CD8-positive, alpha-beta T cell (primary cell): ENCODE measurements at places on chromosomes 16 and 17.

DNA sequence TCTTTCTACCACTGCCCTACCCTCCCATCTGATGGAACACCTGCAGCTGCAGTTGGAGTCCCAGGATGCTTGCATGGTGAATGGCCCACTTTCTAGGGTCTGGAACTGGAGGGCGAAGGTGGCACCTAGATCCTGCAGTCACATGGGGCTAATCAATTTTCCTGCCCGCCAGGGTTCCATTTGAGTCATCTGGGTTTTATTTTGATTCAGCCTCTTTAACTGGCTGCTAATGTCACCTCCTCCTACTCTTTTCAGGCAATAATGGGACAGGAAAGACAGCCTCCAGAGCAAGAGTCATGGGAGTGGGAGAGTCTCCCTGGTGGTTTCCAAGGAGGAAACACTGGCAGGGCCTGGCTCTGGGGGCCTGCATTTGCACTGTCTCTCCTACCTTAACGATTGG is 3.8 kb upstream of the TBKBP1 start:
- no peak for DNase-seq

DNA sequence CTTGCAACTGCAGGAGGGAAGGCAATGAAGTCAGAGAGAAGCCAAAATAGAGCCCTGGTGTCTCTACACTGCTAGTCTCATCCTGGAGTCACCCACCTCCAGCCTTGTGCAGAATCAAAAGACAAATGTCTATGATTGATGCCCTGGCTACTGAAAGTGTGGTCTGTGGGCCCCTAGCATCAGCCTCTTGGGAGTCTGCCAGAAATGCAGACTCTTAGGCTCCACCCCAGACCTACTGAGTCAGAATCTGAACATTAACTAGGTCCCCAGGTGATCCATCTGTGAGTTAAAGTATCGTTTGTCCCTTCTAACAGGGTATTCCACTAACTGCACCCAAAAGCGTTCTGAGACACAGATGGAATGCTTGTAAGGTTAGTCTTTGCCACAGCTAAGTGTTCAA is 21.2 kb downstream of the EARS2 start:
- DNase-seq: no peak

DNA sequence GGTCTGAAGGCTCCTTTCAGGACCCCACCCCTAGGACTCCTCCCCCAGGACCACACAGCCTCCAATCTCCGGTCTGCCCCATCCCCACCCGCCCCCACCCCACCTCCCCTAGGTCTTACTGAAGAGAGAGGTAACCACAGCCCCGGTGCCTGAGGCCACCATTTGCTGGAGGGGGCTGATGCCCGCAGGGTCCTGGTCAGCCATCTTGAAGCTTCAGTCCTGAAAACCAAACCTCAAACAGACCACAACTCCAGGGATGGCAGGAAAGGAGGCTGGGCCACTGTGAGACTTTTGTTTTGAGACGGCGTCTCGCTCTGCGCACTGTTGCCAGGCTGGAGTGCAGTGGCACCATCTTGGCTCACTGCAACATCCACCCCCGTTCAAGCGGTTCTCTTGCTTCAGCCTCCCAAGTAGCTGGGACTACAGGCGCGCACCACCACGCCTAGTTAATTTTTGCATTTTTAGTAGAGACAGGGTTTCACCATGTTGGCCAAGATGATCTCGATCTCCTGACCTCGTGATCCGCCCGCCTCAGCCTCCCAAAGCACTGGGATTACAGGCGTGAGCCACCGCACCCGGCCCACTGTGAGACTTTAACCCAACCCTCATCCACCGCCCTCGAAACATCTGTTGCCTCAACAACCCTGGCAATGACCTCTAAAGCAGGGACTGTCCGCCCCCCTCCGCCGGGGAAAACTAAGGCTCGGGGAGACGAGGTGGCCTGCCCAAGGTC is 1.1 kb downstream of the SLC25A39 start:
- no peak for DNase-seq

GRCh38 chr16:66553223-66553622 is 847 bp downstream of the CKLF start:
- DNase-seq: no peak

DNA sequence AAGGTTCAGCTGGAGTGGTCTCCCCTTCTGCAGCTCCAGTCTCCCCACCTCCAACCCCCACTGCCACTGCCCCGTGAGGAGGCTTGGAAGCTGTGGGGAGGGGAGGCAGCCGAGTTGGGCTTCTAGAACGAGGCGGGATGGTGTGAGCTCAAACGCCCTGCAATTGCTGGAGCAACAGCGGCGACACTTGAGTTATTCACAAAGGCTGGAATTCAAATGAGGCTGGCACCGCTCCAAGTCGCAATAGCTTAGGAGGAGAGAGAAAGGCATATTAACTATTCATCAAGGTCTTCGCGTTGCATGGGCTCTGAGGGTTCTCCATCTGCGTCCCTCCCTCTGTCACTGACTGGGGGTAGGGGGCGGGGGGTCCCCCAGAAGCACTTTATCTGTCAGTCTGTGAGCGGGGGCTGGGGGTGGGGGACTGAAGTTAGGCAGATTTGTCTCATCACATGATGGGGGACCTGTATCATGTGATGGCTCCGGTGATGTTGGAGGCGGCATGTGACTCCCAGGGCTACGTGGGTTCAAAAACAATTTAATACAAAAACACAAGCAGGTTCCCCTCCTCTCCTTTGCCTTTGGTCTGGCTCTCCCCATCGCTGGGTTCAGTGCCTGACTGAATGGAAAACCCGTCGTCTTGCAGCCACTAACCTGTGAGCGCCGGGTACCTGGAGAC is 70.5 kb downstream of the RBBP6 start:
- no peak for DNase-seq

GRCh38 chr16:72957303-72958277 is 90.3 kb downstream of the ZFHX3 start:
- DNase-seq: no peak

DNA sequence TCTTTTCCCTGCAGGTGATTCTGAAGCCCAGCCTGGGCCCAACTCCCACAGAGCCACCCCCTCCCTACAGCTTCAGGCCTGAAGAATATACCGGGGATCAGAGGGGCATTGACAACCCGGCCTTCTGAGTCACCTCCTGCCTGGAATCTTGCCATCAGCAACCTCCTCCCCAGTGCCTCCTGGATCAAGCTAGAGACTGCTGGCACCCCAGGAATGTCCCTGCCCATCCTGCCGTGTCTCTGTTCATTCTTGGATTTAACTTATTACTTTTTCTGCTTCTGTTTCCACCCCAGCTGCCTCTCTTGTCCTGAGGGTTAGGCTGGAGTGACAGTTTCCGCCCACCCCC is 4.9 kb downstream of the TMEM92 start:
- DNase-seq: no peak

DNA sequence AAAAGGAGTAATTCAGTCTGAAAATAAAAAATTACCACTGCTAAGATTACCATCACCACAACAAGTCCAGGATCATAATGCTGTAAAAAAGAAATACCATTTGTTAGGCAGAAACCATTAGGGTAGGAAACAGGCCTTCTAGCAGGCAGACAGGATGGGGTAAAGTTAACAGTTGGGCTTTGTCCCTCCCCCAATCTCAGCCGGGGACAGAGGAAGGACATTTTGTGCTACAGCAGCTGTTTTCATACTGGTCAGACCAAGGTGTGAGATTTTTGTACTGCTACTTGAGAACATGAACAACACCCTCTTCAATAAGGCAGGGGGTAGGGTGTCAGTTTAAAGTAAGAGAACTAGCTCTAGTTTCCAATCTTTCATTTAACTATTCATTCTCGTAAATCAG is 49.2 kb upstream of the ITGA2B start:
- no peak for DNase-seq

DNA sequence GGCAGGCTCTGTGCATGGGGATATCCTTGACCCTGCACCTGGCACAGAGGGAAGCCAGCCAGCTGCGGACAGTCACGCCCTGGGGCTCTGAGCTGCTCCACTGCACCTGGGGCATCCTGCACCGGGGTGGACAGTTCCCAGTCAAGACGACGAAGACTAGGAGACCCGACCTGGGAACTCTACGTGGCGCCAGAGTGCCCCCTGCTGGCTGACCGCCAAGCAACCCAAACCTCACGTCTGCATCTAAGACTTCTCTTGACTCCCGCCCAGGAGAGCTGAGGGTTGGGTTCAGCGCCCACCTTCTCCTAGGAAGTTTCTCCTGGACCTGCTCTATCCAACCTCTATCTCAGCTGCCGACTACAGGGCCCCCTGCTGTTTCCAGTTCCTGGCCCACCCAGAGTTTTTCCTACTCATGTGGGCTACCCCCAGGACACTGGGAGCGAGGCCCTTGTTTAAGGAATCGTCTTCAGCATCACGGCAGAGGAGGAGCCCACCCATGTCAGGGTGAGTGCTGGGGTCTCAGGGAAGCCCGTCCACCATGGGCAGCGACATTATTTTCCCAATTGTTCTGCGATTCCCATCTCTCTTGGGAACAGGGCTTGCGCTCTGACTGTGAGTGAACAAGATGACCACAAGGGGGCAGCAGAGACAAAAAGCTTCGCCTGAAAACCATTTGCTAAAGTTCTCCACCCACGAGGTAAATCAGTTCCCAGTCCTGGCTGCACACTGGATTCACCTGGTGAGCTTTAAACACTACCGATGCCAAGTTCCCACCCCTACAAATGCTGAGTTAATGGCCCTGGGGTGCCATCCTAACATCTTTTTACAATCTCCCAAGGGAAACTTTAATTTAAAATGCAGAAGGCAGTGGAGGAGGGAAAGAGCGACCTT is 29.3 kb downstream of the TLE7 start:
- DNase-seq: peak; percentile 76

- DNase-seq: no peak
These were observed 245.2 kb downstream of the SEC14L1 start for GRCh38 chr17:77385750-77386501.

DNA sequence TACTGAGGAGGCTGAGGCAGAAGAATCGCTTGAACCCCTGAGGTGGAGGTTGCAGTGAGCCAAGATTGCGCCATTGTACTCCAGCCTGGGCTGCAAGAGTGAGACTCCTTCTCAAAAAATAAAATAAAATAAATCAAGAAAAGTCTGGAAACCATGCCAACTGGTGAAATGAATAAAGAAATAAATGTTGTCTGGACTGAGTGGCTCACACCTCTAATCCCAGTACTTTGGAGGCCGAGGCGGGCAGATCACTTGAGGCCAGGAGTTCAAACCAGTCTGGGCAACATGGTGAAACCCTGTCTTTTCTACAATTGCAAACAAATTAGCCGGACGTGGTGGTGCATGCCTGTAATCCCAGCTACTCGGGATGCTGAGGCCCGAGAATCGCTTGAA is 744 bp upstream of the LRRC37A3 start:
- DNase-seq: peak; percentile 25

GRCh38 chr17:11953924-11954323 is 43.4 kb downstream of the ZNF18 start:
- no peak for DNase-seq

GRCh38 chr16:12186774-12187335 is 210.3 kb downstream of the SNX29 start:
- no peak for DNase-seq

DNA sequence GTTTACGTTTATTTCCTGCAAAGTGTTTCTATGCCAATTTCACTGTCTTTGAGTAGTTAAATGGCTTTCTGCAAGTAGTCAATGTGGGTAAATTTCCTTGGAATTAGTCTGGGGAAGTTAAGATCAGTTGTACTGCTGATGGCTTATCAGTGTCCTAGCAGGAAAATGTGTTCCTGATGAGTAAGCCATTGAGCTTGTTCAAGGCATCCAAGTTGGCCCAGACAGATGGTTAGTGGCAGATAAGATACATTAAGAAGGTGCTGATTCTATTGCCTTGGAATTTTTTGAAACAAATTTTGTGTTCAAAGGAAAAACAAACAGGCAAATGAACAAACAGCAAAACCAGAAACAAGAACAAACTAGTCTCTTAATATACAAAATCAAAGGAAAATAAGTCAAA is 258.4 kb downstream of the MAP2K6 start:
- DNase-seq: no peak

DNA sequence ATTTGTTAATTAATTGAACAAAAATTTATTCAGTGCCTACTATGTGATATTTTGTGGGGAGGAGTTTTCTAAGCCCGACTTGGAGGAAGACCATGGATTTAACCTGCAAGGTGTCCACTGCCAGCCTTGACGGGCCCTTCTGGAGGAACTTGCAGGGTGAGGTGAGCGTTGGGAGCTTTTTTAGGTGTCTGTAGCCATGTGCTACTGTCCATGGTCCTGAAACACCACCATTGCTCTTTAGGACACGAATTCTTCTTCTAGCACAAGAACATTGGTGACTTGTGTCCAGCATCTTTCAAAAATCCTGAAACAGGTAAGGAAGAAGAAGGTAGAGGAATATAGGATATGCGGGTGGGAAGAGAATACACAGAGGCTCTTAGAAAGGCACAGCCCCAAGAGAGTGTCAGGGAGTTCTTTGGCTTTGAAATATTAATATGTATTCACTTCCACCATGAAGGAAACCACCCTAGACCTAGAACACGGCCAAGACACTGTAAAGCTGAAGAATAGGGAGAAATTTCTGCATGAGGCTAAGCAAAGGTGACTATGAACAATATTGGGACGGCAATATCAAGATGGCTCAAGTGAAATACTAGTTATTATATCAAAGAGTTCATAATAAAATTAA is 27.9 kb upstream of the OR4D1 start:
- DNase-seq: peak; percentile 23

DNA sequence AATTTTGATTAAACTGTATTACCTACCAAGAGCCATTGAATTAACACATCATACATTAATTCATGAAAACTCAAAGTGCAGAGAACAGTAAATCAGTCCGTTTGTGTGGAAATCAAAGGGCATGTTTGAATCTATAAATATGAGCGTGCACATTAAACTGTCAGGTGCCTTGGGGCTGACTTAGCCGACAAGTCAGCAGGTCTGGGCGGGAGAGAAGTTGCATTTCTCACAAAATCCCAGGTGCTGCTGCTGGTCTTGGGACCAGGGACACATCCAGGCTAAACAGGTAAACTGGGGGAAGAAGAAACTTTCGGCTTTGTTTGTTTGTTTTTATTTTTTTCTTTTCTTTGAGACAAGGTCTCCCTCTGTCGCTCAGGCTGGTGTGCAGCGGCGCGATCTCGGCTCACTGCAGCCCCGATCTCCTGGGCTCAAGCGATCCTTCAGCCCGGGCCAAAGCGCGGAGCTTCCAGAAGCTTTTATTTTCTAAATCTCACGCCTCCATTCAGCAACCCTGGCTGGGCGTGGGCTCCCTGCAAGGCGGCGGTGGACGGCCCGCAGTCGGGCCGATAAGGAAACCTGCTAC is 213.9 kb downstream of the MRTFB start:
- no peak for DNase-seq

DNA sequence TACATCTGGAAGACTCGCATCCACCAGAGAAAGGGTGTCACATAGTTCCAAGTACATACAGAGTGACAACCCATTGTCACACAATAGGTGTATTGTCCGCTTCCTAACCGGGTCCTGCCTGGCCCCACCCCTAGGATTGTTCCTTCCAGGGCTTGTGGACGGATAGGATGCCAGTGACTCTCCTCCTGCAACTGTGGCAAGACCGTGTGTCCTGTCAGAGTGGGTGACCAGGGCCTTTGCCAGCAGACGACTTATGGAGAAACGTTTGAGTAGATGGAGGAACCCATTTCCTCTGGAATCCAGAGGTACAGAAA is 258.4 kb downstream of the CPPED1 start:
- DNase-seq: no peak
